A549 (cell line): ENCODE measurements at places on chromosomes 6 and 20.

DNA sequence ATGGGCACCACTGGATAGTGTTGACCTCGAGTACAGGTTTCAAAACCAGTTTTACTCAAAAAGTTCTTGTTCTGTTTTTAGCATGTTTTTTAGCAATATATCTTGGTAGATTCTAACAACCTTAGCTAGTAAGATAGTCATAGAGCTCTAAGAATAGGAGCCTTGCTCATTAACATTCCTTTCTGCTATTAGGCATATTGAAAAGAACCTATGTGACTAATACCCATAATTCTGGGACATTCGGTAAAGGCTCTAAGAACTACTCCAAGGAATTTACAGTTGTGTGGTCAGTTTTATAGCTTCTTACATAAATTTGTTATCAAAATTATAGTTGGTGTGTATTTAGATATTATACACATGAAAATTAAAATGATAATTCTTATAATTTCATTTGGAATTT is 11.6 kb downstream of the SLC9A8 start:
- no peak for DNase-seq

DNA sequence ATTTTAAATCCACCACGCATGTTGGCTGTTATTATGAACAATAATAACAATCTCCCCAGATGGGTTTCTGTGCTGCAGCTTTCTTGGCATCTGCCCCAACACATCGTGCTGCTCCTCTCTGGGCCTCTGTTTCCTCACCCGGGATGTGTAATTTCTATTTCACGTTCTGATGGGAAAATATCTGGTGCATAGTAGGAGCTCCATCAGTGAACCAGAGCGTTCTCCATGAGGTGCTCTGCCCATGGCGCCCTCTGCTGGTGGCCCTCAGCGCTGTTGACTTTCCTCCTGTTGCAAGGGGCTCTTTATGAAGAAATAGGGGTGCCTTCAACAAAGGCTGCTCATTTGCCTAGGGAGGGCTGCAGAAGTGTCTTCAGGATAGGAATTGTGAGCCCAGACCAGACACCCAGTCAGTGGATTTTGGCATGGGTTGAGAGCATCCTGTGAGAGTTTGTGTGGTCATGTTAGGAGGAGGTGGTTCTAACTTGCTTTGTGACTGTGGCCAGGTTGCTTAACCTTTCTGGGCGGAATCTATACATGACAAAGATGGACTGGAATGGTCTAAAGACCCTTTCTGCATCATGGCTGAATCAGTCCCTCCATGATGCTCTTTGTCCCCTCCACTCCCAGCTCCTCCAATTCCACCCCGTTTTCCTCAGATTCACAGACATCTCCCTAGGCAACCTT is 8.1 kb downstream of the SCRT2 start:
- peak; percentile 80 for DNase-seq

DNA sequence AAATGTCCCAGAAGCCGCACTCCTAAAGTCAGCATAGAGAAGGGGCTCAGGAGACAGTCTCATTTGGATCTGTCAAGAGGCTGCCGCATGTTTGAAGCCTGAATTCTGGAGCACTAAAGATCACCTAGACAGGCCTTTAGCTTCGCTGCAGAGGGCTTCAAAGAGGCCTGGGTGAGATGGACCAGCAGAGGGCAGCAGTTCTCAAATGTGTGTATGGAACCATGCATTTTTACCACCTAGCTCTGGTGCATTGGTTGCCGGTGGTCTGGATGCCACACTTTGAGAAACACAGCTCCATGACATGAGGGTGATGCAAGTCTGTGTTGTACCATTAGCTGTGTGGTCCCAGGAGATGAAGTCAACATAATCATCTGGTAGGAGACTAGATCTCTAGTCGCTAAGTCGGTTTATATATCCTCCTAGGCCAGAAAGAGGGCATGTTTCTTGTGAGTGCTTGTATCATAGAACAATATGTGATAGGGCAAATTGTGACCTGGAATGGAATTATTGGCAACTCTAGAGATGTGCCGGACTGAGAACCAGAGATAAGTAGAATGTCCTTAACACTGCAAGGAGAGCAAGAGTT is 64.8 kb downstream of the KIAA0319 start:
- peak; percentile 60 for DNase-seq

DNA sequence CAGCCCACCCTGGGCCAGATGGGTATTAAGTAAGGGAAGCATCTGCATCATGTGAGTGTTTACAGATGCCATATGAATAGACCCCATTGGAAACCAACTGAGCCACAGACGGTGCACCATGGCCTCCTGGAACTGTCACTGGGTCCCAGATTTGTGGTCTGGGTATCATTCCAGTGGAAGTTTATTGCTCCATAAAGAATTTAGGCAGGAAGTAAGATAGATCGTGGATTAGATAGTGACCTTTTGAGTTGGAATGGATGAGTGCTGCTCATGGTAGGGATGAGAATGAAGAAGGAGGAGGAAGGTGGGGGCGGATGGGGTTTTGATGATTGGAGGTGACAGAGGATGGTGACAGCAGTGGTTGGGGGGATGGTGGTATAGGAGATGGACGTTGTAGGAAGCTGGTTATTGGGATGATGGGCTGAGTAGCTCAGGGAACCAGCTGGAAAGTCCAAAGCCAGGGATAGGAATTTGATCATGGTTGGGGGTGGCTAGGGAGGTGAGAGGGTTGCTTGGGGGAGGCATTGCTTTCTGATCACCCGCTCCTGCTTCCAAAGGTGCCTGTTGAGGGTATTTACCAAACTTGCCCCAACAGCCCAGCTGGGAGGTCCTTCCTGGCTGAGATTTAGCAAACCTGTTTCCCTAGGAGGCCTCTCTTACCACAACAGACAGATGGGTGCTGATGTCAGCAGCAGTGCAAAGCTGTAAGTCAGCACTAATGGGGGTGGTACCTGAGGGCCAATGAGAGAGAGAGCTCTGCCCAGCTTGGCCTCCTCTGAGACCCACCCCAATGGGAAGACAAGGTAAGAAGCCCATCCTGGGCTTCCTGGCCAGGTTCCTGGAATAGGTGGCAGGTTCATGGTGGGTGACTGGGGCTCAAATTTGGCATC is 78.0 kb downstream of the VEGFA start:
- no peak for DNase-seq
